ENCODE measurements at places on chromosomes 16 and 17.

GRCh38 chr16:58850019-58850677 lies 116.0 kb upstream of the GOT2 start:
- peak; percentile 34 for DNase-seq

GRCh38 chr17:43213545-43213944 lies 1.9 kb downstream of the TMEM106A start:
- no peak for DNase-seq

GRCh38 chr17:17509601-17510425 lies 13.6 kb upstream of the RASD1 start:
- no peak for DNase-seq

- DNase-seq: no peak
These were observed 22.6 kb downstream of the LGALS3BP start for GRCh38 chr17:78957128-78957527.

GRCh38 chr17:27354491-27355081 lies 60.7 kb downstream of the WSB1 start:
- no peak for DNase-seq

DNA sequence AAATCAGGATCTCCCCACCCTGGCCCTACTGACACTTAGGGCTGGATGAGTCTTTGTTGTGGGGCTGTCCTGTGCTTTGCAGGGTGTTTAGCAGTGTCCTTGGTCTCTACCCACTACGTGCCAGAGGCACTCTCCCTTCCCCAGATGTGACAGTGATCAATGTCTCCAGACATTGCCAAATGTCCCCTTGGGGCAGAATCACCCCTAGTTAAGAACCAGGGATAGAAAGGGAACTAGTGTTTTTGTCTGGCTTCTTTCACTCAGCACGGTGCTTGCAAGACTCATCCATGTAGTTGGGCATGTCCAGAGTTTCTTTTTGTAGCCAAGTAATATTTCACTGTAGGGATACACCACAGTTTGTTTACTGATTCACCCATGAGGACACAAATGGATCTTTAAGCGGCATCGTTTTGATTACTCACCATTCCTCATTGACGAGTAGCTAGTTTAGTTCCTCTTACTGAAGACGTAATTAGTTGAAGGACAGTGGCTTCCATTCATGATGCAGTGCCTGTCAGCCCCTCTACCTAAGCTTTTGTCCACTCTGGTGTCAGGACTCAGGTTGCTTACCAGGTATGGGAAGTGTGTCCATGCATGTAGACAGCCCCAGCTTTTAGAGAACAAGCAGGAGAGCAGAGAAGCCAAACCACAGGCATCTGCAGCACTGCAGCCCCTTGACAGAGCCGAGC lies 26.0 kb upstream of the ITGB4 start:
- DNase-seq: no peak

All from COLO829 (cell line).